ENCODE measurements at places on chromosomes 4 and X.

- no peak for DNase-seq
Measured at GRCh38 chr4:5460106-5460801, 248.1 kb downstream of the EVC2 start.

GRCh38 chrX:23952984-23953907 is 45.4 kb downstream of the CXorf58 start:
- DNase-seq: peak; percentile 1

GRCh38 chrX:129777218-129778030 is 2.3 kb upstream of the SASH3 start:
- DNase-seq: no peak

- no peak for DNase-seq
Measured at GRCh38 chr4:84611531-84611930, 28.6 kb downstream of the CDS1 start.

DNA sequence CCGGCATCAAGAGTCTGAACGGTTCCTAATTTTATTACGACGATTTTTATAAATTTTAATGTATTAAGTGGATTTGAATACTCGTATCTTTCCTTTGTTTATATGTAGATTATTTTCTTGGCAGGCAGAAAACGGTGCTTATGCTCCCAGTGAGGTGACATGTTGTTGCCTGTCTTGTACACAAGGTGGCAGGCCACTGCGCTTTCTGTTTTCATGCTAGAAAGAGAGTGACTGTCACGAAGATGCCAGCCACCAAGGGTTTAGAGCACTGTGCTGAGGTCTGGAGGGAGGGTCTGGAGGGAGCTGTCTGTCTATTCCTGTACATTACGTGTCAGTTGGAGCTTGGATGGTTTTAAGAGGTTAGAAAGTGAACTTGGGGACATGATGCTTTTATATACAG is 87.7 kb downstream of the SHROOM2 start:
- DNase-seq: no peak

DNA sequence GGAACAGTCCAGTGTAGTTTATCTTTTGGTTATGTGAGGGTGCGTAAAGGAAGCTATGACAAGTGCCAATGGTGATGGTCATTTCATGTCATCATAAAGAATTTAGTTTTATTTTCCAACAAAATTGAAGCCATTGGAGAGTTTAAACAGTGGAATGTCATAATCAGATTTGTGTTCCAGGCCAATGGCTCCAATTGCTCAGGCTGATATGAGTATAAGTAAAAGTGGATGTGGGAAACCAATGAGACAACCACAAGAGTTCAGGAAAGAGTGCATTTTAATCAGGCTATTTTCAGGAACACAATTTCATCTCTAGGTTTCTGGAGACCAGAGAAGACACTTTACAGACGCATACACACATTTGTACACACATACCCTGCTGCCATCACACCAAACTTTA is 20.7 kb downstream of the SPANXC start:
- DNase-seq: no peak

DNA sequence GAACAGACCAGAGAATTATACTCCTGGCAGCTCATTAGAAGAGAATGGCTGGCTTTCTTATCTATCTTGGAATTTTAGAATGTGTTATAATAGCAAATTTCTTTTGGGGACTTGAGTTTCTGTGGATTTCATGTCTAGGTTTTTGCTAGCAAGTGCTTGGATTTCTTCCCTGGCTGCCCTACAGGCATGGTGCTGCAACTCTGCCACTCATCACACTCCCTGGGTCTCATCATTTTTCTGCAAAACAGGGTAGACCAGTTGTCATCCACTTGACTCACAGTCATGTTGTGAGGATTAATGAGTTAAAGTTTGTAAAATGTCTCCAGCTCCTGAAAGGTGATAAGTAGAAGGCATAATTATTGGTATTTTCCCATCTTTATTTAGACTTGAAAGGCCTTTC is 60.7 kb upstream of the LCORL start:
- DNase-seq: no peak

- DNase-seq: no peak
Measured at GRCh38 chrX:106774981-106775380, 27.5 kb upstream of the TBC1D8B start.

DNA sequence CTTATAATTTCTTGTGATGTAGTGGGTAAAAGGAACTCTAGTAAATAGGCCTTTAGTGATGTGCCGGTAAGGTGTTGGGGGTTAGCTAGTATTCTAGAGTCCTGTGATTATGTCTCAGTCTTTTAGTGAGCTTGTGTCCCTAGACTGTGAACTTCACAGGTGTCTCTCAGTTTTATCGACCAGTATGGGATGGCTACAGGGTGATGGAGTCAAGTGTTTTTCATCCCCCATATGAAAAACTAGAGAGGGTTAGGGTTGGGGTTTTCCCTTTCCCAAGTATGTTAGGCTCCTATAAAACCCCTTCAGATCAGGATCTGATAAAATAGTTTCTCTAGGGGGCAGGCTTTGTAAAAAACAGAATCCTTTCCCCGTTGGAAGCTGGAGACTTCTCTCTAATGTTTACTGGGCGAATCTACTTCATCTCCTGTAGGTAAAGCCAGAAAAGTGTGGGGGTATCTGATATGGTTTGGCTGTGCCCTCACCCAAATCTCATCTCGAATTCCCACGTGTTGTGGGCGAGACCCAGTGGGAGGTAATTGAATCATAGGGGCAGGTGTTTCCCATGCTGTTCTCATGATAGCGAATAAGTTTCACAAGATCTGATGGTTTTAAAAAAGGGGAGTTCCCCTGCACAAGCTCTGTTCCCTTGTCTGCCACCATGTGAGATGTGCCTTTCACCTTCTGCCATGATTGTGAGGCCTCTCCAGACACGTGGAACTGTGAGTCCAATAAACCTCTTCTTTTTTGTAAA is 120.8 kb downstream of the DTHD1 start:
- no peak for DNase-seq

DNA sequence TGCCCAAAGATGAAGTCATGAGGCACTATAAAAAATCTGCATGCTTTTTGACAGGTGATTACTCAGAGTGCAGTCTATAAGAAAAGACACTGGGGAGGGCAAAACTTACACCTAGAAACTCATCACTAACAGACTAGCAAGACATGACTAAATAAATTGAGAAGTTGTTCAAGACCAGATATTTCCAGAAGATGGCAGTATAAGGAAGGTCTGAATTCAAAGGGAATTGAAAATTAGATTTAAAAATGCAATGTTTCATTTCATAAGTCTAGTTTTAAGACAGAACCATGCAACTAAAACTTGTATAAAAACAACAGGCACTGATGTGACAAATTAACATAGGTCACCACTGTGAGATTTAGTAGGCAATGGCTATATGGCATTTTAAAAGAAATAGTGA is 232.5 kb upstream of the POF1B start:
- no peak for DNase-seq

DNA sequence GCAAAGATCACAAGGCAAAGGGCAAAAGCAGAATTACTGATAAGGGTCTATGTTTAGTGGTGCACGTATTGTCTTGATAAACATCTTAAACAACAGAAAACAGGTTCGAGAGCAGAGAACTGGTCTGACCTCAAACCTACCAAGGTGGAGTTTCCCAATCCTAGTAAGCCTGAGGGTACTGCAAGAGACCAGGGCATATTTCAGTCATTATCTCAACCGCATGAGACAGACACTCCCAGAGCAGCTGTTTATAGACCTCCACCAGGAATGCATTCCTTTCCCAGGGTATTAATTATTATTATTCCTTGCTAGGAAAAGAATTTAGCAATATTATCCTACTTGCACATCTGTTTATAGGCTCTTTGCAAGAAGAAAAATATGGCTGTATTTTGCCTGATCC is 51.5 kb downstream of the NPNT start:
- DNase-seq: no peak

GRCh38 chrX:53682885-53683555 is 3.5 kb downstream of the HUWE1 start:
- no peak for DNase-seq

DNA sequence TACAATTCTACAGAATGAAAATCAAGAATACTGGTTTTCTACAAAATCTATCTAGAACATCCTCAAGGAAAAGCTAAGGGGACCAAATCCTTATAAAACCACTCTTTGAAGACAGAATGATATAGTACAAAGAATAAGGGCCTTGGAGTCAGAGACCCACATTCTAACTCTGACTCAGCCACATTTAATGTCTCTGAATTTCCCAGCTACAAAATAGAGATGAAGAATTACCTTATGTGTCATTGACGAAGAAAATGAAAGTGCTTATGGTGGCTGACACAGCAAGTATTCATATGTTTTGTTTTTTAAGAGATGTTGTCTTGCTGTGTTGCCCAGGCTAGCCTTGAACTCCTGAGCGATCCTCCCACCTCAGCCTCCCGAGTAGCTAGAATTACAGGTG is 35.9 kb upstream of the CXorf38 start:
- no peak for DNase-seq

DNA sequence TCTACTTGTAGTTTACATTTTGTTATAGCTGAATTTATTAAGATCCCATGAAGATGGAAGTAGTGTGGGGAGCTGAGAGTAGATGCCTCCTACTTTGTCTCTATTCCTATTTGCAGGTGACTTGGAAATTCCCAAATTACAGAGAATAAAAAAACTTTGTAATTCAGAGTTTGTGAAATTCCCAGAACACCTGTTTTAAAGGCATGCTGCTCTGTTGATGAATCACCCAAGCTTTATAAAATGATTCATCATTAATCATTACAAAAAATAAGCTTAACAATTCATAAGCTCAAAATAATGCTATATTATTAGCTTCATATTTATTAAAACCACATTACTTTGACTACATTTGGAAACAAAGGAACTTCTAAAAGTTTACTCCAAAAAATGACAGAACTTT is 856.3 kb downstream of the RPA4 start:
- no peak for DNase-seq

Measured in stimulated activated CD4-positive, alpha-beta T cell treated with anti-CD3 and anti-CD28 coated beads, Interleukin-1b, Interleukin-23, amount 100 ng/mL, for 1 hour (primary cell).